ENCODE measurements at places on chromosomes 5 and 9. TPM values are rescaled to one million over a fixed set of nuclear protein-coding genes. Genes with fewer than 3 reads are reported as not detected.

DNA sequence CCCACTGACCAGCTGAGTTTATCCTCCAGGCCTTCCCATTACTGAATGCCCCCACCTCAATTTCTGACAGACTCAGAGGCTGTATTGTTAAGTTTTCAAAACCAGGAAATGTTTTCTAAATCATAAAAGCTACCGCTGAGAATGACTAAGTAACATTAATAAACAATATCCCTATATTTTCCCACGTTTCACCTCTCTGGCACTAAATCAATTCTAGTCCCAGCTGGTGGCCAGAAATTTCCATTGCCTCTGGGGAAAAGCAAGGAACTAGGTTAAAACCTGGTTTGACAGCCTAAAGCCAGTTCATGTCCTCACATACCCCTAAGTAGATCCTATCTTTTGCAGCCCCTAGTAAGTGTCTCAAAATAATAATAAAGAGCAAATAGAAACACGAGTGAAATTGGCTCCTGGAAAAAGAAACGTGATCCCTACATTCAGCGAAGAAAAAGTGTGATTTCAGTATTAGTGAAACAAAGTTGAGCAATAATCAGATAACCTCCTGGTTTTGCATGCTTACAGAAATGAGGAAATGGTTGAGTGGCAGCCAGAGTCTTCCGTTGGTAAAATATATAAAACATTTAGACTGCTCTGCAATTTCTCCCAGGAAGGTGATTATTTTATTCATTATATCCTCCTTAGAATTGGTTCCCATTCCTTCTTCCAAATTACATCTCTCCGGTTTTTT lies 110.9 kb downstream of the ESM1 start:
- H3K27ac ChIP-seq, result no peak overlapping the region
- H3K4me3 ChIP-seq, result no peak overlapping the region
- H3K27me3 ChIP-seq, result peaks cover 18% of the 10 kb centered on the region
- no peaks in the 10 kb centered on the region for H3K36me3 ChIP-seq
- peaks cover 7% of the 10 kb centered on the region for H3K4me1 ChIP-seq

DNA sequence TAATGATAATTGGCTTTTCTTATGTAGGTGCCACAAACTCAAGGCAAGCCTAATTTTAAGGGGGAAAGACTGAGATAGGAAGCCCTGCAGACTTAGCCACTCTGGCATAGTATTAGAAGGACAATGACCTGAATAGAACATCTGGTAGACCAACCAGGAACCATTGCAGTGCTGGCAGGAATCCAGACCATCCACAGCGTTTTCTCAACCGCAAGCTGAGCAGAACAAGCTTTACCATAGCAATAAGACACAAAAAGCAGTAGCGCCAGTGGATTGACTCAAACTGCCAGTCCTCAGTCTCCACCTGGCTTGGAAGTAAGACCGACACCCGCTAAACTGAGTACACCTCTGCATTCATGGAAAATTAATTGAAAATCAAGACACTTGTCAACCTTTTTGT lies 141.3 kb upstream of the LPAR1 start:
- no peak for DNase-seq
- no peaks in the 10 kb centered on the region for H3K4me1 ChIP-seq
- no peak overlapping the region for H3K27ac ChIP-seq

Gene DAB2IP
- total RNA-seq, result 0.53 TPM

GRCh38 chr9:5111696-5112095 lies 73.7 kb downstream of the INSL6 start:
- H3K4me1 ChIP-seq, result no peaks in the 10 kb centered on the region
- H3K27ac ChIP-seq, result no peak overlapping the region
- H3K36me3 ChIP-seq, result peaks cover 6% of the 10 kb centered on the region
- H3K4me3 ChIP-seq, result no peak overlapping the region

- H3K36me3 ChIP-seq, result no peaks in the 10 kb centered on the region
- H3K27ac ChIP-seq, result no peak overlapping the region
- no peak overlapping the region for H3K4me3 ChIP-seq
- no peak for DNase-seq
Measured at GRCh38 chr5:61020415-61020814, 75.4 kb downstream of the NDUFAF2 start.

Gene FABP6
- total RNA-seq, result not detected

Gene PCDHA8
- total RNA-seq, result not detected

GRCh38 chr5:154221371-154221896 lies 30.9 kb downstream of the GALNT10 start:
- H3K4me3 ChIP-seq, result peak overlapping the region; percentile 28
- H3K36me3 ChIP-seq, result peaks cover 2% of the 10 kb centered on the region
- peak; percentile 81 for DNase-seq
- H3K4me1 ChIP-seq, result peaks cover 60% of the 10 kb centered on the region
- peak overlapping the region; percentile 92 for H3K27ac ChIP-seq

DNA sequence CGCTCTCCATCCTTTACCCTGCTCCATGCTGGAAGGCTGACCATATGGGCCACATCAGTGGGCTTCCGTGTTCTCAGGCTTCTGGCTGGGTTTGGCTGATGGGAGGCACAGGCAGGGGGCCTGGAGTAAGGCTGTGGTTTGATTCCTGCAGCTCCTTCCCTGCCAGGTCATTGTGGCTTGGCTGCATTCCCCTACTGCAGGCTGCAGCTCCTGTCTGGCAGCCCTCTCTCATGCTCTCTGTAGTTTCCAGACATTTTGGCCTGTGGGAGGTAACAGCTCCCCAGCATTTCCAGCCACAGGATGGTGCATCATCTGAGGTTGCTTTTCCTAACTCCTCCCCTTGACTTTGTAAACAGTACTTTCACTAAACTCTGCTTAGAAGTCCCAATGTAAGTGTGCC lies 102.0 kb upstream of the PTPN3 start:
- no peaks in the 10 kb centered on the region for H3K4me1 ChIP-seq
- H3K27ac ChIP-seq, result no peak overlapping the region
- no peak overlapping the region for H3K4me3 ChIP-seq
- no peaks in the 10 kb centered on the region for H3K27me3 ChIP-seq
- DNase-seq, result no peak

- no peaks in the 10 kb centered on the region for H3K27me3 ChIP-seq
- H3K36me3 ChIP-seq, result no peaks in the 10 kb centered on the region
- peaks cover 16% of the 10 kb centered on the region for H3K4me1 ChIP-seq
- H3K27ac ChIP-seq, result no peak overlapping the region
- no peak for DNase-seq
- H3K4me3 ChIP-seq, result no peak overlapping the region
Measured at GRCh38 chr9:83960991-83961390, 19.0 kb downstream of the HNRNPK start.

DNA sequence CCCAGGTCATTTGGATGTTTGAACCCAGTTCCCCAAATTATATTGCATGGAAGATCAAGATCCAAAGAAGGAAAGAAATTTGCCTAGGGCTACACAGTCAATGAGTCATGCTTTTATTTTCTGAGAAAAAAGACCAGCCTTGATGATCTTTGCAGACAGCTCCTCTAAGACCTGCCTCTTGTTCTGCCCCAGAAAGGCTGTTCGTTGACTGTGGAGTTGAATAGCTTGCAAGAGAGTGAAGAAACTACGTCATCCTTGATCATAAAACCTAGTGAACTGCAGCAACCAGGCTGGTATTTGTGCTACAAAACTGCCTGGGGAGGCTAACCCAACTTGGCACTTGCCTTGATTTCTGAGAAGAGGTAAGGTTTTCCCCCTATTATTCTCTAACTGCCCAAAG lies 263.9 kb downstream of the PAPPA start:
- DNase-seq, result no peak
- H3K4me3 ChIP-seq, result no peak overlapping the region

GRCh38 chr9:8876303-8876702 lies 1076.7 kb upstream of the DMAC1 start:
- no peak for DNase-seq
- no peaks in the 10 kb centered on the region for H3K27me3 ChIP-seq
- no peak overlapping the region for H3K4me3 ChIP-seq
- no peak overlapping the region for H3K27ac ChIP-seq

GRCh38 chr5:36304095-36304805 lies 2.5 kb upstream of the RANBP3L start:
- no peak overlapping the region for H3K4me3 ChIP-seq
- peaks cover 13% of the 10 kb centered on the region for H3K27me3 ChIP-seq
- no peak overlapping the region for H3K27ac ChIP-seq
- no peak for DNase-seq
- H3K4me1 ChIP-seq, result no peaks in the 10 kb centered on the region

Gene PCDHGA7
- total RNA-seq, result 0.25 TPM

- H3K36me3 ChIP-seq, result no peaks in the 10 kb centered on the region
- no peak overlapping the region for H3K27ac ChIP-seq
- H3K27me3 ChIP-seq, result no peaks in the 10 kb centered on the region
- no peak for DNase-seq
- no peak overlapping the region for H3K4me3 ChIP-seq
Measured at GRCh38 chr5:147310059-147310704, 75.4 kb downstream of the STK32A start.

DNA sequence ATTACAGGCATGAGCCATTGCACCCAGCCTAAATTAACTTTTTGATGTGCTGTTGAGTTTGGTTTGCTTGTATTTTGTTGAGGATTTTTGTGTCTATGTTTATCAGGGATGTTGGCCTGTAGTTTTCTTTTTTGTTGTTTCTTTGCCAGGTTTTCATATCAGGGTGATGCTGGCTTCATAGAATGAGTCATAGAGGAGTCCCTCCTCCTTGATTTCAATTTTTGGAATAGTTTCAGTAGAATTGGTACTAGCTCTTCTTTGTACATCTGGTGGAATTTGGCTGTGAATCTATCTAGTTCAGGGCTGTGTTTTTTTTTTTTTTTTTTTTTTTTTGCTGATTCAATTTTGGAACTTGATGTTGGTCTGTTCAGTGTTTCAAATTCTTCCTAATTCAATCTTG lies 1164.3 kb upstream of the DMAC1 start:
- H3K36me3 ChIP-seq, result peaks cover 5% of the 10 kb centered on the region
- no peak overlapping the region for H3K27ac ChIP-seq
- H3K27me3 ChIP-seq, result no peaks in the 10 kb centered on the region
- DNase-seq, result no peak
- no peak overlapping the region for H3K4me3 ChIP-seq
- no peaks in the 10 kb centered on the region for H3K4me1 ChIP-seq

Gene IFNA4
- total RNA-seq, result not detected

DNA sequence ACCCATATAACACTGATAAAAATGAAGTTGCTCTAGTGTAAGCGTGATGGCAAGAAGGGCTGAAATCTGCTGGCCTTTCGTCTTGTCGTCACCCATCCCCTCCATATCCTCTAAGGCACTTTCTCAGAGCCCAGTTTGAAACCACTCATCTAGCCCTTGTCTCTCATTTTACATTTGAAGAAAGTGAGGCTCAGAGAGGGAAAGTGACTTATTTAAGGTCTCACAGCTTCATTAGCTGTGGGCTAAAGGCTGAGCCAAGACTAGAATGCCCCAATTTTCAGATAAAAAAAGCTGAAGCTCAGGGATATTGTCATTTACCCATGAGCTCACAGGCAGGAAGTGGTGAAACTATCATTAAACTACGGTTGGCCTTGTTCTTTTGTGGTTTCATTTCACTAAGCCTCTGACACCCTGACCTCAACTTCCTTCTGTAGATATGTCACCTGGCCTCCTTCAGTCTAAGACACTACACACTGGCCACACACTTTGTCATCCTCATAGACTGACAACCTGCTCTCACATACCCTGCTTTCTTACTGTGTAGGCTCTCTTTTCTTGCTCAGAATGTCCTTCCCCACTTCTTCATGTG lies 176.7 kb upstream of the DMAC1 start:
- H3K4me1 ChIP-seq, result peaks cover 42% of the 10 kb centered on the region
- no peaks in the 10 kb centered on the region for H3K36me3 ChIP-seq
- DNase-seq, result peak; percentile 85
- H3K27ac ChIP-seq, result peak overlapping the region; percentile 90
- peaks cover 4% of the 10 kb centered on the region for H3K27me3 ChIP-seq

DNA sequence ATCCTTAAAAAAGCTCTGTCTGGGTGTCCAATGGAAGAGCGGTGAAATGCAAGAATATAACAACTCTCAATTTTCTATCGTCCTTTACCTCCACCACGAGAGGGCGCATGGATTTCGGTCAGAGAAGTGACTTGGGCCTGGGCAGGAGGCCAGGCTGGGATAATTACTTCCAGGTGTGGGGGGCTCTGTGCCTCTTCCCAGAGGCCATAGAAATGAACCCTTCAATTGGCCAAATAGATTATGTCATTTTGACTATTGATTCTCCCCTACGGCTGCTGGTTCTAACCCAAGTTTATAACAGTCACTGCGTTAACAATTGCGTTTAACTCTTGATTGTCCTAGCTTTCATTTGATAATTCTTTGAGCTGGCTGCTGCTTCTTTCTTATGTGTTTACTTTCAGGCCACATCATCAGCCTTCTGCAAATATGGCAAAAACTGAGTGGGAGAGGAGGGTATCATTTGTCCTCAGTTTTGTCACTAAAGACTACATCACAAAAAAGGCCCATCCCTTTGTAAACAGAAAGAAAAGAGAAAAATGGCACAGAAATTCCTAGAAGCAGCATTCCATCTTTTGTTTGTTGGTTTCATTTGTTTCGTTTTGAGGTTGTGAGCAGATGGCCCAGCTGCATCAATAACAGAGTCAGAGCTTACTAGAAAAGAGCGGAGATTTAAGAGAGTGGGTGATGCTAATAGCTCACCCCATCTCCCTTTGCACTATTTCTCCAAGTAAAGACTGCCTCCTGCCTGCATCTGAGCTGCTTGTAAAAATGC lies 45.4 kb upstream of the ZFR start:
- H3K36me3 ChIP-seq, result no peaks in the 10 kb centered on the region
- DNase-seq, result peak; percentile 65
- no peak overlapping the region for H3K27ac ChIP-seq
- H3K4me3 ChIP-seq, result no peak overlapping the region
- no peaks in the 10 kb centered on the region for H3K27me3 ChIP-seq
- H3K4me1 ChIP-seq, result no peaks in the 10 kb centered on the region

- DNase-seq, result no peak
- no peak within 1 kb of the TSS for H3K4me3 ChIP-seq
- no peak within 1 kb of the TSS for H3K27ac ChIP-seq
- no peaks in the 10 kb centered on the region for H3K27me3 ChIP-seq
- H3K36me3 ChIP-seq, result no peaks in the 10 kb centered on the region
- H3K4me1 ChIP-seq, result no peaks in the 10 kb centered on the region
Measured at GRCh38 chr9:131289301-131290035, at the start of gene PLPP7. Gene PLPP7 (plus strand): TSS chr9:131289723. CDS start chr9:131289998, 275 bp downstream.

DNA sequence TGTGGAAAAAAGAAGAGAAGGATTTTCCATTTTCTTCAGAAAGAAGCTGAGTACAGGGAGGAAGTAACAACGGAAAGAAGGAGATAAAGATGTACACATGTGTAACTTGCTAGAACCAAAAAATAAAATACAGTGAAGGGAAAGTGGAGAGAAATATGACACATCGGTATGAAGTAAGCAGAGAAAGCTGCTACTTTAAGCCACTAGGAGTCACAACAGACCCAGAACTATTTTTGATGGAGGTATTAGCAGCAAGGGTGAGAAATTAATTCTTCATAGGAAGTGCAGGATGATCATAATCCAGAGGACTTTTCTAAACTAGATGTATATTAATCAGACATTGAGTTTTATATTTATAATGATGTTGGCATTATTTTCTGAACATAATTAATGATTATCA lies 88.5 kb downstream of the FAM174A start:
- H3K4me1 ChIP-seq, result no peaks in the 10 kb centered on the region
- peaks cover 10% of the 10 kb centered on the region for H3K27me3 ChIP-seq
- no peak overlapping the region for H3K4me3 ChIP-seq
- H3K36me3 ChIP-seq, result no peaks in the 10 kb centered on the region
- DNase-seq, result no peak
